ENCODE measurements at places on chromosomes 5 and 9. TPM values are rescaled to one million over a fixed set of nuclear protein-coding genes. Genes with fewer than 3 reads are reported as not detected.

Gene TSC1
- total RNA-seq = 25.3 TPM

Gene ZNF484
- total RNA-seq = 8.8 TPM

Gene ADGRD2
- total RNA-seq = not detected

Gene SPATA31A3
- not detected for total RNA-seq

Gene PCDHA5
- total RNA-seq = 0.10 TPM

Gene GLRA1
- total RNA-seq = not detected

Gene SLC6A18
- not detected for total RNA-seq

Gene FGF18
- 0.14 TPM for total RNA-seq

Gene PROP1
- total RNA-seq = not detected

Gene AMACR
- total RNA-seq = 25.1 TPM

Gene ENTREP1
- total RNA-seq = 1.7 TPM

Gene ARL14EPL
- 1.0 TPM for total RNA-seq

Gene TNC
- total RNA-seq = 0.67 TPM
